Left renal pelvis (tissue), 4 donors: ENCODE measurements at places on chromosomes 12 and 14. TPM values are rescaled to one million over a fixed set of nuclear protein-coding genes. Genes with fewer than 3 reads are reported as not detected.

DNA sequence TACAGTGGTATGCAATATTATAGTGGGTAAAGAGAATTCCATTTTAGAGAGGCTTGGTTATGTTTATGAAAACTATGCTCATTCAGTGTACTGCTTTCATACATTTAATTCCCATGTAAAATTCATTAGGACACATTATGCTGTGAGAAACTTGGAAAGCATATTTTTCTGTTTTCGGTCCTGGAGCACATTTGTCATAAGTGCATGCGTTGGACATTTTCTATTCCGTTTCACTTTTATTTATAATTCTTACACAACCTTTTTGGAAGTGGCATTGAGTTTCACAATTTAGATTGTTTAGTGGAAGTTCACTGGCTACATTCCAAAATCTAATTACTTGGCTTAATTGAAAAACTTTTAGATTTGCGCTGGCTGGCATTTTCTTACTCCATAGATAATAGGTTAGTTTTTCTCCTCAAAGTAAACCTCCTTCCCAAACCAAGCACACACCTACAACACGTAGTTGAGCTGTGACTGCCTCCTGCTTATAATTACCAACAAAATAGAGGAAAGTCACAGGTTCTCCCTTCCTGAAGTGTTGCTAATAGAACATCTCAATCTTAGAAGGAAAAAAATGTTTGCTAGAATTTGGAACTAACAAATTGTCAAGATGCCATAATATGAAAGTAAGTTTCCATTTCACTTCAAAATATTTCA, 938.5 kb downstream of the TRHDE start:
- DNase-seq, result no peak

DNA sequence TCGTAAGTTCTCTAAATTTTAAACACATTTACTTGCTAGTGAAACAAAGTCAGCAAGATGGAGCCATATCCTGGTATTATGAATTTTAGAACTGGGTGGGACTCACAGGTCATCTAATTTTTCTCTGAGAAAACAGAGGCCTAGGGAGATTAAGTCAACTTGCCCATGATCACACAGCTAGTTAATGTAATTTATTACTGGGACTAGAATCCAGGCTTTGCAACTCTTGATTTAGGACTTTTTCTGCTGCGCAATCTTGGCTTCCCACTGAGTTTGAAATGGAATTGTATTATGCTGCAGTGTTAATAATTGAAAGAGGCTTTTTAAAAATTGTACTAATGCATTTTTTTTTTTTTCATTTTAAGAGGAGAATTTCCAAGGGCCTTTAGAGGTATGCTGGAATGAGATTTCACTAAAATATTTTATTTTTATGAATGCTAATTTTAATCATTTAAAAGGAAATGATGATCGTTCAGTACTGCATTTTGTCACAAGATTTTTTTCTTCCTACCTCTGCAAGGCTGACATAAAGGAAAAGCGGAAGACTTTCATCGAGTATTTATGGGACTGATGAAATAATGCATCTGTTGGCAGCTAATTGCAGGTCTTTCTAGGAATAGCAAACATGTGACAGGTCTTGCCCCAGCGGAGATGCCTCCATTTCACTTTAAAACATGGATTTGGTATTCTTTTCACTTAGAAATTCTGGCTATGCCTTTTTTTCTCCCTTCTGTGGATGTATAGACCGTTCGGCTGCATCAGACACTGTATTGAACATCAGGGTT, 9.6 kb downstream of the CRADD start:
- DNase-seq, result no peak

DNA sequence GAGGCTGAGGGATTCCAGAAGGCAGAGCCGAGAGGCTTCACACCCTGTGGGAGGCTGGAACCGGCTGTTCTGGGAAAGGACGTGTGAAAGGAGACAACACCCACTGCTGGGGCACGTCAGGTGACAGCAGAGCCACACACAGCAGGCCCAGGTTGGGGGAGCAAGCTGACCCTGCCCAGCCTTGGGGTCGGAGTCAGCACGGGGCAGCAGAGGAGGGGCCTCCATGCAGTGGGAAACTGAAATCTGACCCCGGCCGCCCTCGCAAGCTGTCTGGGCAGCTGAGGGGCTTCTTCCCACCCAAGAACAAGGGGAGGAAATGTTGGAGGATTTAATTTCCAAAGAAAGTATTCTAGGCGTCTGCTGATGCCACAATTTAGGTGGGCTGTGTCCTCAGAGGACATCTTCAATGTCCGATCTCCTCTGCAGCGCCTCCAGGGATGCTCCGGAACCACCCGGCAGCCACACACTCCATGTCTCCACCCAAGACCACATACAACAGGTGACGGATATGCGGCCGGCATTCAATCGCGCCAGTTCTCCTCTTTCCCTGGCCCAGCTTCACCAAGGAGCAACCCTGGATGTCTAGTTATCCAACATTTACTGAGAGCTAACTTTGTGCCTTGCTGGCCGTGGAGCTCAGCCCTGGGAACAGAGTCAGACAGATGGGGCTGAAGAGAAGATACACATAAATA, 30.7 kb downstream of the SNRNP35 start:
- peak; percentile 28 for DNase-seq

GRCh38 chr12:75783093-75783877, 248.3 kb downstream of the PHLDA1 start:
- no peak for DNase-seq

DNA sequence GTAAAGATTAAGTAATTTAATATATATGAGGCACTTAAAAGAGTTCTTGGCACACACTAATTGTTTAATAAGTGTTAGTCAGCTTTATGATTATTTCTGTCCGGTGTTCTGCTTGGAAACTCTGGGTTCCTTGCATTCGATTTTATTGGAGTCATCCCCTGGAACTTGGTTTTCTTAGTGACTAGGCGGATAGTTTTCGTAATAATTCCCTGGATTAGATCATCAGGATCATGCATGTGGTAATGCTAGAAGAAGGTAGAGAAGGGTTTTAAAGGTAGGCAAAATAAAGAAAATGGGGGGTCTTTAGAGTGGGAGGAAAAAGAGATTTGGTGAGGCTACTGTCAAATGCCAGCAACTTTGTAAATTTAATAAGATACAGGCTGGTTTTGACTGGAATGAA, 88.4 kb downstream of the MYF5 start:
- no peak for DNase-seq

DNA sequence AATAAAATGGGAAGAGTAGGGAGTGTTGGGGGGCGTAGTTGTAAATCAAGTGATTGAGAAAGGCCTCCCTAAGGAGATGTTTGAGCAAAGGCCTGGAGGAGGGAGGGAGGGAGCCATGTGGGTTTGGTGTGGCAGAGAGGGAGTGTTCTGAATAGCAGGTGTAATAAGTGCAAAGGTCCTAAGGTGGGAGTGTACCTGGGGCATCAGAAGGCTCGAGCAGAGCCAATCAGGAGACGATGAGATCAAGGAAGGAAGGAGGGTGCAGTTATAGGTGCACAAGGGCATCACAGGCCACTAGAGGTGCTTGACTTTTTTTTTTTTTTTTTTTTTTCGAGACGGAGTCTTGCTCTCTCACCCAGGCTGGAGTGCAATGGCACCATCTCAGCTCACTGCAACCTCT, 77.9 kb upstream of the PLXNC1 start:
- no peak for DNase-seq

The MIP gene
- not detected for polyA plus RNA-seq

GRCh38 chr12:27340971-27341370, 8.3 kb downstream of the BMAL2 start:
- no peak for DNase-seq

- DNase-seq, result no peak
These were observed 57.9 kb upstream of the PNMA1 start for GRCh38 chr14:73771848-73772638.

DNA sequence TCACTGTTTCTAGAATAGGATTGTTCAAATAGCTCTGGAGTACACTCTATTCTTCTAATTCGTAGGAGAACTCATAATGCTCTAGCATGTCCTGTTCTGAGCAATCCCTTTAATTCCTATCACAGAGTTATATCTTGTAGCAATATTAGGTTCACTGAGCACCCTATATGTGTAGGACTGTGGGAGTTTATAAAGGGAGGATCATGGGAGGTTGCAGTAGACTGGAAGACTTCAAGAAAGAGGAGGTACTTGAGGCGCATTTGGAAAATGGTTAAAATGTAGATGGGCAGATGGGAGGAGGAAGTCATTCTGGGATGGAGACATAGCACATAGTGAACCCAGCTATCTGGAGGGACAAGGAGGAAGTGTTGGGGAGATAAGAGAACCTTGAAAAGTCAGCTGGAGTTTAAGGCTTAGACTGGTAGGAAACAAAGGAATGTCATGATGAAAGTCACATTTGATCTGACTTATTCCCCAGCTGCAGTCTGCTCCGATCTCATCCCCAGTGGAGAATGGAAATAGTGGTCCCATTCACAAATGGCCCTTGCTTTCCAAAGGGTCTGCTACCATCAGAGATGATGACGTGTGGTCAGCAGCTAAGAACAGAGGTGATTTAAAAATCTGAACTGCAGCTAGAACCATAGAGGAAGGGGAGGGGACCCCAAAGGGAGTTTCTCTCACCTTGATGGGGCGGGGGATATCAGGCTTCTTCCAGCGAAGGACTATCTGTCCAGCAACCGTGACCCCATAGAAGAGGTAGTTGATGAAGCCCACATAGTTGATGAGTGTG, 10.1 kb upstream of the CEBPE start:
- no peak for DNase-seq

- no peak for DNase-seq
These were observed 5.7 kb upstream of the GPR65 start for GRCh38 chr14:87999277-87999676.

The TMEM119 gene
- polyA plus RNA-seq, result 26.1 TPM

The ARHGAP9 gene
- polyA plus RNA-seq, result 2.4 TPM

GRCh38 chr12:83313322-83313721, 626.6 kb downstream of the TMTC2 start:
- DNase-seq, result no peak

DNA sequence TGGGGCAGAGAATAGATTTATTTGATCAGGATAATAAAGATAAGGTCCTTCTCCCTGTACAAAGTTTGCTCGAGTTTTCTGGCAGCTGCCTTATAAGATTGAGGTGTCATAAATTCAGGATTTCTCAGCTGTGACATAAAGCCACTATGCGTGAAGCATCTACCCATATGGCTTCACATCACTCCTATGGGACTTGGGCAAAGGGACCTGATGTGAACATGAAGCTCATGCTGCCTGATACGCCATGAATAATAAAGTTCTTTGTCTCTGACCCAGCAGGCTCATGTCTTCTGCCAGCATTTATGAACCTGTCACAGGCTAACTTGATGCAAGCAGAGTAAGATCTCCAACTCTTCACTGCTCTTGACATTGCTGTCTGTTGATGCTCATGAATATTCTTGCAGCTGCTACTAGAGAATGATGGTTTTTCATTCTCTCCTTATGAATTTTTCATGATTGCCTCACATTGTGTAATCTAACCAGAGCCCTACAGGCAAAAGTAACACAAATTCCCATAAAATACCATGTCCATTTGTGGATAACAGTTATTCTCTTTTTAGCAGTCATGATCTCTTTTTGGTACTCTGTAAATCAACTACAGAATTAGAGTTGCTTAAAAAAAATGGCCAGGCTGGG, 49.0 kb upstream of the CPNE8 start:
- DNase-seq, result no peak

The KRT6A gene
- polyA plus RNA-seq, result not detected

DNA sequence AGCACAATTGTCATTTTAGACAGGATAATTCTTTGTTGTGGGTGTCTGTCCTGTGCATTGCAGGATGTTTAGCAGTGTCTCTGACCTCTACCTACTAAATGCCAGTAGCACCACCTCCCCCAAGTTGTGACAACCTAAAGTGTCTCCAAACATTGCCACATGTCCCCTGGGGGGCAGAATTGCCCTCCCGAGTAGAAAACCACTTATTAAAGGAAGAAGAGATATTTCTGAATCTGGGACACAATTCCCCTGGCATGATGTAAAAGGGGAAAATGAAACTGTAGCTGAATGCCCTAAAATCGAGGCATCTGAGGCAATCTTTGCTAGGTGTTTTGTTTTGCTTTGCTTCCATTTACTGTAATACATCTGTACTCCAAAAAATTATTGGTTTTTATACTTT, 116.8 kb upstream of the NAP1L1 start:
- DNase-seq, result no peak

DNA sequence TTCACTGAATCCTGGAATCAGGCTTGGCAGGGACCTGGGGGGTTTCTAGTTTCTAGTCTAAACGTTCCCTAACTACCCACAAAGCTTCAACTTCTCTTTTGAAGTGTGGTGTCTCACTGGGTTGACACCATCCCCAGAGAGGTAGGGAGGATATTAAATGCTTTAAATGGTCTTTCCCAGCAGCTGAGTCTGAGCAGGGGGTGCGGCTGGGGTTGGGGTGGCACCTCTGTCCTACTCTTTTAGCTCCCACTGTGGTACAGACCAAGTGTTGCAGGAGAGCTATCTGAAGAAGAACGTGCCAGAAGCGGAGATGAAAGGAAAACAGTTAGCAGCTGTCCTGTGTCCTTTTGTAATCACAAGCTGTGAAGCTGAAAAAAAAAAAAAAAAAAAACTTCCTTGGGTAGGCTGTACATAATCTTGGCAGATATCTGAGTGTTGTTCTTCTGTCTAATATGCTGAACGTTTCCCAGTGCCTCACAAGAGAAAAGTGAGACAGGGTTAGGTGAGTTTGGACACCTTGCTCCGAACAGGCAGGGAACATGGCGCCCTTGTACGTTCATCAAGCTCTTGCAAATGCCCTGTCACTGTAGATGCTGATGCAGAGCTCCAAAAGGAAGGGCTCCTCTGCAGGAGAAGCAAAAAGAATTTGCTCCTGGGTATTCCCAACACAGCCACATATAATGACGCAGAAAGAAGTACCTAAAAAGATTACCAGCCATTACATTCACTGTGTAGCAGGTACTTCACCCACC, 447.2 kb downstream of the APAF1 start:
- no peak for DNase-seq

GRCh38 chr14:100803676-100804075, 22.2 kb upstream of the MEG3 start:
- no peak for DNase-seq

DNA sequence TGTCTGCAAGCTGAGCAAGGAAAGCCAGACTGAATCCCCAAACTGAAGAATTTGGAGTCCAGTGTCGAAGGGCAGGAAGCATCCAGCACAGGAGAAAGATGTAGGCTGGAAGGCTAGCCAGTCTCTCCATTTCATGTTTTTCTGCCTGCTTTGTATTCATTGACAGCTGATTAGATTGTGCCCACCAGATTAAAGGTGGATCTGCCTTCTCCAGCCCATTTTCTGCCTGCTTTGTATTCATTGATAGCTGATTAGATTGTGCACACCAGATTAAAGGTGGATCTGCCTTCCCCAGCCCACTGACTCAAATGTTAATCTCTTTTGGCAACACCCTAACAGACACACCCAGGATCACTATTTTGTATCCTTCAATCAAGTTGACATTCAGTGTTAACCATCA, 85.3 kb downstream of the PLBD1 start:
- no peak for DNase-seq

The RNF34 gene
- polyA plus RNA-seq, result 39.9 TPM

DNA sequence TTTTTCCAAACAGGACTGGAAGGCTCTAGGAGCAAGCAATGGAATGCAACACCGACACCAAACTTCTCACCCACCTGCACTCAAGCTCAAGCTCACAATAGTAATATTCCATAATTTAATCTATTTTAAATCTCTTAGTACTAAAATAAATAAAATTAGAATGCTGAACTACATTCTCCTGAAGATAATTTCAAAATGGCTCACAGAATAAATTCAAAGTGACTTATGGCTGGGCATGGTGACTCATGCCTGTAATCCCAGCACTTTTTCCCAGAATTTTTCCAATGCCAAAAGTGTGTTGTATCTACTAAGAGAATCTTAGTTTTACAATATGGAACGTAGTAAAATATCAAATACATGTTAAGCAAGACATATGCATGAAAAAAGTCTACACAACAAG, 31.5 kb downstream of the DUSP16 start:
- no peak for DNase-seq

The DHRS2 gene
- 121 TPM for polyA plus RNA-seq
